Aorta (tissue), 5 donors: ENCODE measurements at places on chromosomes 6 and 20. TPM values are rescaled to one million over a fixed set of nuclear protein-coding genes. Genes with fewer than 3 reads are reported as not detected.
A peak's percentile ranks its signal among the peaks of the same experiment; 100 is the strongest.

GRCh38 chr20:38770546-38770945 is 22.3 kb downstream of the ACTR5 start:
- no peak for DNase-seq

GRCh38 chr6:125046107-125046925 is 84.1 kb downstream of the RNF217 start:
- DNase-seq = no peak

DNA sequence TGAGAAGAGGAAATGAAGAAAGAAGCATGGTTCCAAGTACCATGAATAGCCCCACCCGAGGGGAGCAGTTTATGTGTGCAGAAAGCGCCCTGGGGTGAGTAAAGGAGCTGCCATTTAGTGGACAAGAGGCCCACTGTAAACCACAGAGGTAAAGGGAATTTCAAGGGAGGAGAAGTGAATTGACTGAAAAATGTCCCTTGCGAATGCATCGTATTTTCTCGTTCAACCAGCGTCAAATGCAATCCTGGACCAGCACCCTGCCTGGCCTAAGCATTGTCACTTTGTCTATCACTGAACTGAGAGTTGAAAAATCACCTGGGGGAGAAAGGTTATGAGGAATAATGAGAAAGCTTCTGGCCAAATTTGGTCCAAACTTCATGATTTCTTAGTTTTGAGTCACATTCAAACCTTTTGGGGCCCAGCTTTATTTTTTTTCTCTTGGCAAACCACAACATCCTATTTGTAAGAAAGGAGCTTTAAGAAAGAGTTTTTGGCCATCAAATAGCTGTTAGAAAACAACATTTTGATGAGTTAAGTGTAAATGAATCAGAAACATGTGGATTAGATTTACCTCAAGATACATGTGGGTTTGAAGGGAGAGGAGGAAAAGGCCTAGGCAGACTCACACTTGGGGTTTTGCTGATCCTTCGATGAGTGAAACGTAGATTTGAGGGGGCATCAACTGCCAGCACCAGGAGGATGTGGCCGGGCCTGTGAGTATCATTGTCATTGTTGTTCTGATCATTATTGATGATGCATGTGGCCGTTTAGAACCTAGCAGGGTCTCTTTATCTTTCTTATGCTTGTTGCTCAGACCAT is 214.0 kb downstream of the CLIC5 start:
- no peak for DNase-seq

The SIGLEC1 gene
- total RNA-seq = 55.8 TPM

The SF3B5 gene
- 75.2 TPM for total RNA-seq

- DNase-seq = peak; percentile 10
These were observed 30.2 kb downstream of the DLL1 start for GRCh38 chr6:170260686-170261085.

The HLA-G gene
- 1.3 TPM for total RNA-seq

GRCh38 chr6:10174056-10174455 is 240.8 kb downstream of the TFAP2A start:
- no peak for DNase-seq
